Activated naive CD8-positive, alpha-beta T cell treated with anti-CD3 and anti-CD28 coated beads, Interleukin-2, amount 10 ng/mL, durations not matched to agents 7 days and 5 days (primary cell): ENCODE measurements at places on chromosomes 16 and 17. TPM values are rescaled to one million over a fixed set of nuclear protein-coding genes. Genes with fewer than 3 reads are reported as not detected.

FOXO3B gene
- total RNA-seq, result 4.2 TPM

DNA sequence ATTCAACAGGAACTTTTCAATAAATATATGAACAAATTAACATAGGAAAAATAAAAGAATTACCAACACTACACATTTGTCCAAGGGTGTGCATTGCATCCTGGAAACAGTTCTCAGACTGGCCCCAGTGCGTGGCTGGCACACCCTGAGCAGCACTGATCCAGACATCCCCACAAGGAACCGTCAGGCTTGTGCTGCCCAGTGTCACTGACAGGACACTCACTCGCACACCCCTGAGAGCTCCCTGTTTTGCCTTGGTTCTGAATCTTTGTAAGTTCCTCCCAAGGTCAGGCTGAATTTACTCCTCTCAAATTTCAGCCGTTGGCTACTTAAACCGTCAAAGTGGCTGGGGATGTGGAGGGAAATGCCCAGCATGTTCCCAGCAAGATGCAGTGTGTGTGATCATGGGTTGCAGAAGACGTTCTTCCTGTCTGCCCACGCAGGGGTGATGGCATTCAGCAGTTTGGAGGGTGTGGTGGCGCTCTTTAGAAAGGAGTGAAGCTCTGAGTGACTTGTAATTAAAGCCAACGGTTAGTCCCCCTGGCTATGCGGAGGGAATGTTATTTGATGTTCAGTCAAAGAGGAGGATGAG lies 1.7 kb downstream of the MT2A start:
- H3K4me1 ChIP-seq, result peaks cover 41% of the 10 kb centered on the region
- peak; percentile 51 for DNase-seq
- H3K27ac ChIP-seq, result peak overlapping the region; percentile 86

DNA sequence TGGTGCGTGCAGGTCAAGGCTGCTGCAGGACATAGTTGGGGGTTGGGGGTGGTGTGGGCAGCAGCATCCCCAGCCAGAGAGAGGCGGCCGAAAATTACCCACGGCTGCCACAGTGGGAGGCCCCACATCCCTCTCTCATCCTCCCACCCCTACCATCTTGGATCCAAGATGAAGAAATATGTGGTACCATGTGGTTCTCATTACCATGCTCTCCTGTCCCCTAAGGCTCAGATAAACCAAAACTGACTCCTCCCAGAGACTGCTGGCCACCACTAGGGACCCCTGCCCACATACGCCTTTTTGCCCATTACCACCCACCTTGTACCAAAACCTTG lies 120.4 kb downstream of the HIC1 start:
- H3K4me1 ChIP-seq, result peaks cover 44% of the 10 kb centered on the region
- H3K4me3 ChIP-seq, result peak overlapping the region; percentile 51

GRCh38 chr16:28538733-28539596 lies at the start of gene NUPR1:
TSS of gene NUPR1 (minus strand) at chr16:28538974. CDS start at chr16:28538907, 67 bp downstream.
- H3K27ac ChIP-seq, result peak within 1 kb of the TSS; percentile 22
- H3K36me3 ChIP-seq, result no peaks in the 10 kb centered on the region
- DNase-seq, result no peak
- H3K4me3 ChIP-seq, result no peak within 1 kb of the TSS
- H3K4me1 ChIP-seq, result peaks cover 20% of the 10 kb centered on the region

- H3K4me3 ChIP-seq, result no peak overlapping the region
- no peaks in the 10 kb centered on the region for H3K27me3 ChIP-seq
- DNase-seq, result no peak
- H3K36me3 ChIP-seq, result peaks cover 1% of the 10 kb centered on the region
- no peak overlapping the region for H3K27ac ChIP-seq
These were observed 80.2 kb upstream of the TOB1 start for GRCh38 chr17:50946223-50946890.

IL34 gene
- not detected for total RNA-seq
